ENCODE measurements at places on chromosomes 13 and 19. TPM values are rescaled to one million over a fixed set of nuclear protein-coding genes. Genes with fewer than 3 reads are reported as not detected.
A peak's percentile ranks its signal among the peaks of the same experiment; 100 is the strongest.

DNA sequence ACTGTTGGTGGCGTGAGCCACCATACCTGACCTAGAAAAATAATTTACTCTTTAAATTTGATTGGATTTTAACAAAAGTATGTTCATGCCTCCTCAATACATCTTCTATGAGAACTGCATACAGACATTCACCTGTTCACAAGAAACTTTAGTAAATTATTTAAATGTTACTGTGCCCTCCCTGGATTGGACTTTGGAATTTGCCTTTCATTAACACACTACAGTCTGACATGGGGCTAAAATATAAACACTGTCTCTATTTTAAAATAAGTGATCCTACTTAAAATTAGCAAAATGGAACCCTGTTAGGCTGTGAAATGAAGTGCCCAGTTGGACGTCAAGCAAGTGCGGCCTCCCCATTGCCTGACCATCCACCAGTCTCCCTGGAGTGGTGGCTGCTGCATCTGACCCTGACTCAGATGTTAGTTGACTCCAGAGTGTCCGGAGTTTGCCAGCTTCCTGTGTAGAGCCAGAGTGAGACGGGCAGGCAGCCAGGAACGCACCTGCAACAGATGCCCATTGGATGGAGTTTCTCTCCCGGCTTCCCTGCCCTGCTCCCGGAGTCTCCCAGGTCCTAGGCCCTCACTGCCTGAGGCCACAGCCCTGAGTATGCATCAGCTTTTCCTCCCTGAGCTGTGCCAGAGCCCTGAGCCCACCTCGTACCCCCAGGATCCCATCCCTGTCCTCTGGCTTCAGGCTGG lies 45.9 kb upstream of the ATP11A start:
- H3K4me1 ChIP-seq, result no peaks in the 10 kb centered on the region
- H3K4me3 ChIP-seq, result no peak overlapping the region
- no peak for DNase-seq
- no peak overlapping the region for H3K27ac ChIP-seq
- no peaks in the 10 kb centered on the region for H3K36me3 ChIP-seq

DNA sequence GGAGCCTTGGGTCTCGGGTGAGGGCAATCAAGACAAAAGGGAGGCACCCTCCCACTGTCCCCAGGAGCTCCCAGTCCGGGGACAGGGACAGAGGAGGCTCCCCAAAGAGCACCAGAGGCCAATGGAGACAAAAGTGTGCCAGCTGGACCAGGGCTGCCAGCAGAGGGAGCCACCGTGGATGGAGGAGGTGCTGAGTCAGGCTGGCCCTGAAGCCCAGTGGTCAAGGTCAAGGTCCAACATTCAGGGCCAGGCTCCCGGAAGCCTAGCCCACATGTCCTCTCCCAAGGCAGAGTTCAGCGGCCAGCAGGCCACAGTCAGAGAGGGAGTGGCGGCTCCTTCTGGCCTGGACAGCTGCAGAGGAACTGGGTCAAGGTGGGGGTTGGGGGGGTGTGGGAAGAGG lies 8.4 kb downstream of the COL5A3 start:
- peaks cover 8% of the 10 kb centered on the region for H3K4me1 ChIP-seq
- H3K36me3 ChIP-seq, result no peaks in the 10 kb centered on the region
- no peak overlapping the region for H3K4me3 ChIP-seq
- H3K27me3 ChIP-seq, result no peaks in the 10 kb centered on the region

- DNase-seq, result peak; percentile 55
- H3K27ac ChIP-seq, result peak overlapping the region; percentile 96
- H3K36me3 ChIP-seq, result peaks cover 21% of the 10 kb centered on the region
- peaks cover 28% of the 10 kb centered on the region for H3K27me3 ChIP-seq
- peak overlapping the region; percentile 91 for H3K4me3 ChIP-seq
Measured at GRCh38 chr19:54464044-54464629, 559 bp upstream of the LENG9 start.

GRCh38 chr13:99738626-99739025 lies 232.9 kb downstream of the ZIC5 start:
- no peaks in the 10 kb centered on the region for H3K36me3 ChIP-seq
- H3K27me3 ChIP-seq, result peaks cover 26% of the 10 kb centered on the region
- H3K4me3 ChIP-seq, result no peak overlapping the region
- no peak for DNase-seq
- no peak overlapping the region for H3K27ac ChIP-seq
- H3K4me1 ChIP-seq, result peaks cover 10% of the 10 kb centered on the region

GRCh38 chr13:23707674-23708073 lies 137.5 kb downstream of the TNFRSF19 start:
- peak; percentile 46 for DNase-seq
- H3K36me3 ChIP-seq, result no peaks in the 10 kb centered on the region
- H3K27ac ChIP-seq, result no peak overlapping the region
- no peaks in the 10 kb centered on the region for H3K27me3 ChIP-seq
- no peak overlapping the region for H3K4me3 ChIP-seq

- H3K4me3 ChIP-seq, result no peak overlapping the region
- H3K4me1 ChIP-seq, result peaks cover 12% of the 10 kb centered on the region
- no peak for DNase-seq
- no peaks in the 10 kb centered on the region for H3K27me3 ChIP-seq
Measured at GRCh38 chr13:49679246-49679645, 12.0 kb downstream of the EBPL start.

GRCh38 chr19:53131085-53131590 lies 1.6 kb downstream of the ZNF415 start:
- no peak for DNase-seq
- H3K4me1 ChIP-seq, result peaks cover 16% of the 10 kb centered on the region
- H3K27ac ChIP-seq, result no peak overlapping the region

The RASAL3 gene
- not detected for total RNA-seq

The GRK1 gene
- total RNA-seq, result not detected

The SBK2 gene
- not detected for total RNA-seq
